Left lung (tissue), 14 donors: ENCODE measurements at places on chromosomes 7 and 10. TPM values are rescaled to one million over a fixed set of nuclear protein-coding genes. Genes with fewer than 3 reads are reported as not detected.

Gene LUC7L2
- 188 TPM for polyA plus RNA-seq

Gene SPDYE11
- 1.2 TPM for polyA plus RNA-seq

Gene NUTM2B
- 2.7 TPM for polyA plus RNA-seq

Gene SNX10
- polyA plus RNA-seq = 11.1 TPM

Gene CRPPA
- polyA plus RNA-seq = 3.8 TPM

Gene ABCA13
- 1.9 TPM for polyA plus RNA-seq

Gene C10orf62
- polyA plus RNA-seq = not detected

Gene EBF3
- polyA plus RNA-seq = 1.6 TPM

Gene CALML3
- 0.87 TPM for polyA plus RNA-seq
